ENCODE measurements at places on chromosomes 12 and 14.

GRCh38 chr12:70994217-70994788, 73.8 kb upstream of the PTPRR start:
- peak; percentile 97 for DNase-seq

DNA sequence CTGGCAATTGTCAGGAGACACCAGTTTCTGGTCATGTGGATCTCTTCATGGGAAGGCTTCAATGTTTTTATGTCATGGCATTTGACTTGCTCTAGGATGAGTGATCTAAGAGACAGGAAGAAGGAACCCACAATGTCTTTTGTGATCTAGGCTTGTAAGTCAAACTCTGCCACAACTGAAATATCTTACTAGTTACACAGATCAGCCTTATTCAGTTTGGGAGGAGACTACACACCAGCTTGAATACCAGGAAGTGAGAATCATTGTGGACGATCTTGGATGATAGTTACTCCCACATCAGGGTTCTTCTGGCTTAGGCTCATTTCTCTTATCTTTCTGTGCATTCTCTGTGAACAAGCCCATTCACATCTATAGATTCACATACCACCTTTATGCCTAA, 236.2 kb upstream of the FBXO33 start:
- DNase-seq = no peak

- DNase-seq = no peak
Observed at GRCh38 chr14:101174522-101174838, 271.0 kb upstream of the RTL1 start.

DNA sequence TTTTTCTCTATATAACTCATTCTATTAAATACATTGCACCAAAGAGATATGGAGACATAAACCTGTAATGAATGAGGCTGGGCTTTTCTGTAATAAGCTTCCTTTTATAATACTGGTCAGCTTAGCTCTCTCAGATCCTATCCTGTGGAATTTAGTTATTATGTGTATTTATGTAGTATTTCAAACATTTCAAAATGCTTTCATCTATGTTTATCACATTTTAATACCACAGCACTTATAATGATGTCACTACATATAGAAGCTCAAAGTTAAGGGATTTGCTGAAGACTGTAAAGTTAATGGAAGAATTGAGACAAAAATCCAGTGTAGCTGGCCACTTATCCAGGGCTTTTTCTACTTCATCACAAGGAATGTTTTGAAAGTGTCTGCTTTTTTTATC, 11.4 kb downstream of the ANG start:
- DNase-seq = no peak

GRCh38 chr12:58540480-58541299, 379.6 kb downstream of the LRIG3 start:
- peak; percentile 90 for DNase-seq

DNA sequence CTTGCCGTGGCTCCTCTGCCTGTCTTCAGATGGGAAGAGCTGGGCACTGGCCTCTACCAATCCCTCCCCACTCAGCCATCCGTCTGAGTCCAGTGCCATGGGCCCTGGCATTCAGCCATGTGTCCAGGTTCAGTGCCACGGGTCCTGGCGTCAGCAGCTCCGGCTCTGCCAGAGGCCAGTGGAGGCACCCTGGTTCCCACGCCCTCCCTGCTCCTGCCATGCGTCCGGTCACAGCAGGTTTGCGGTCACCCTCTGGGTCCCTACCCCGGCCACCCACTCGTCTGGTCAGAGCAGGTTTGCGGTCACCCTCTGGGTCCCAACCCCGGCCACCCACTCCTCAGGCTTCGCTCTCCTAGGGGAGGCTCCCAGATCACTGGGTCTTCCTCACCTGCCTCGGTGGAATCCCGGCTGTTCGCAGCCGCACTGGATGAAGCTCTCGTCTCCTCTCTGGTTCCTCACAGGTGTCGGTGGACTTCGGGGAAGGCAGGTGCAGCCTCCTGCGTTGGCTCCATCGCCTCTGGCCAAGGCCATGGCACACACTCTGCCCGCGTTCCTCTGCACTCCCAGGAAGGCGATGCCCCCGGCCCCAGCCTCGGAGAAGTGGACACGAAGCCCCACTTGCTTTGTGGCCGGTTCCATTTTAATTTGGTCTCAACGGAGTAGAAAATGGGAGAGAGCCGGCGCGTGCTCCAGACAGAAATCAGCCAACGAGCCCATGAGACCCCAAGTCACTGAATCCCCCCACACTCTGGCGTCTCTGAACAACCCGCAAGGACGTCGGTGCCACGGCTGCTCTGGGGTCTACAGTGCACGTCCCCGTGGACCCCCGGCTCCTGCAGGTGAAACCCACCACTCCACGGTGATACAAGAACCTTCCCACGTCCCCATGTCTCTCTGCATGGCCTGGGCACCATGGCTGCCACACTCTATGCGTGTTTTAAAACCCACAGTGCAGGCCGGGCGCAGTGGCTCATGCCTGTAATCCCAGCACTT, 47.8 kb upstream of the FBRSL1 start:
- DNase-seq = no peak

GRCh38 chr12:95796225-95796981, 5.8 kb upstream of the NTN4 start:
- no peak for DNase-seq

GRCh38 chr12:55745361-55746173, 2.6 kb downstream of the GDF11 start:
- DNase-seq = no peak

DNA sequence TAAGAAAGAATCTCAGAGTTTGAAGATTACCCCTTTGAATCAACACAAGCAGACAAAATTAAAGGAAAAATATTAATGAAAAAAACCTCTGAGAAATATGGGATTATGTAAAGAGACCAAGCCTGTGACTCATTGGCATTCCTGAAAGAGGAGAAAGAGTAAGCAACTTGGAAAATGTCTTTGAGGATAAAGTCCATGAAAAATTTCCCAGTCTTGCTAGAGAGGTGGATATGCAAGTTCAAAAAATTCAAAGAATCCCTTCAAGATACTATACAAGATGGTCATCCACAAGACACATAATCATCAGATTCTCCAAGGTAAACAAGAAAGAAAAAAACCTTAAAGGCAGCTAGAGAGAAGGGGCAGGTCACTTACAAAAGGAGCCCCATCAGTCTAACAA, 13.3 kb downstream of the SLCO1B1 start:
- DNase-seq = no peak

GRCh38 chr12:131559517-131560516, 151.1 kb upstream of the SFSWAP start:
- DNase-seq = no peak

GRCh38 chr12:41013881-41014642, 174.1 kb upstream of the PDZRN4 start:
- no peak for DNase-seq

DNA sequence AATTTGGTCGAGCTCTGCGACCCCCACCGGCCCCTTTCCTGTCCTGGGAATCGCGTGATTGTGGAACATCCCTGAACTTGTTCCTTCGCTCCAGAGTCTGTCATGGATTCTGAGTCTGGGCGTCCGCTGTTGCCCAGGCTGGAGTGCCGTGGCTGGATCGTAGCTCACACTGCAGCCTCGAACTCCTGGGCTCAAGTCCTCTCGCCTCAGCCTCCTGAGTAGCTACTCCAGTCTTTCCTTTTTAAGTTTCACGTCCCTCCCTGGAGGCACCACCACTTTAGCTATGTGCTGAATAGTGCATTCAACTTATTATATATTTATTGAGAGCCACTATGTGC, 698 bp downstream of the ACOT6 start:
- DNase-seq = no peak

GRCh38 chr12:26403601-26404000, 208.2 kb downstream of the SSPN start:
- DNase-seq = no peak

DNA sequence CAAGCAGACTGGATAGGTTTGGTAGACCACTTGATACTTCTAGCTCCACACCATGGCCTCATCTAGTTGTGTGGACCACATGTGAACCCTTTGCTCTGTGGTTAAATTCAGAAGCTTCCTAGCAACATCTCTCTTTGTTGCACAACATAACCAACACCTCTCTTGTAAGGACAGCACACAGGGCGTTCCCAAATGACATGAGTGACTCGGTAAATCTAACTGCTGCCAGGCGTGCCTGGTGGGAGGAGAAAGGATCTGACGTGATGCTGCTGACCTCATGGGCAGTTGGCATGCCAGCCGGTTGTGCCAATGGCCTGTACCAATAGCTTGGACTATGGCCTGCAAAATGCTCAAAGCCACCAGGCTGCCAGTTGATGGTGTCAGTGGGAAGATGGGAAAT, 93.8 kb downstream of the CPSF2 start:
- DNase-seq = no peak

- no peak for DNase-seq
Observed at GRCh38 chr14:79167957-79168356, 997.8 kb downstream of the NRXN3 start.

GRCh38 chr12:59168647-59169046, 248.3 kb upstream of the LRIG3 start:
- no peak for DNase-seq

DNA sequence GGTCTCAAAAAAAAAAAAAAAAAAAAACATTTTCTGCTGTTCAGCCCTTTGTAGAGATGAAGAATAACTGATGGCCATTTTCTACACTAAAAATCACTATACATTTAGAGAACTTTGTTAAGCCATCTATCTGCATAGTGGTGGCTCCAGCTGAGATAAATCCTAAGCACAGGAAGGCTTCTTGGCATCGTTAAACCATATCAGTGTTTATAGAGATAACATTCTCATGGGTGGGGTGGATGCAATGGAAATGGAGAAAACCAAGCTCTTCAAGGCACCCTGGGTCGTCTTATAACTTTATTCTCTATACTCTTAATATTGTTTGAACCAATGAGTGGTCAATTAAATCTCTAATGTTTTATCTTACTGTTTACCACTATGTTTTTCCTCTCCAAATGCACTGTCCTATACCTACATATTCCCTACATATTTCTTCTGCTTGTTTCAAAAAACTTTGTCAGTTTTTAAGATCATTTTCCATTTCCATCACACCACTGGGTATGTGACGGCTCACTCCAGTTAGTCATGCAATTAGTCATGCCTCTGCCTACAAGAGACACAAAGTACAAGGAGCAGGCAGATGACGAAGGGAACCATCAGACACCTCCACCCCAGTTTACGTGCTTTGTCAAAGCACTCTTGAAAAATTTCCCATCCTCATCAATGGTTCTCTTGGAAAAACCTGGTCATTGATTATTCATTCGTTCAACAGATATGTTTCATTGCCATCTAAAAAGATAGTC, 119.3 kb upstream of the OVCH1 start:
- peak; percentile 51 for DNase-seq

GRCh38 chr12:81084811-81085350, 7.0 kb downstream of the ACSS3 start:
- DNase-seq = no peak

DNA sequence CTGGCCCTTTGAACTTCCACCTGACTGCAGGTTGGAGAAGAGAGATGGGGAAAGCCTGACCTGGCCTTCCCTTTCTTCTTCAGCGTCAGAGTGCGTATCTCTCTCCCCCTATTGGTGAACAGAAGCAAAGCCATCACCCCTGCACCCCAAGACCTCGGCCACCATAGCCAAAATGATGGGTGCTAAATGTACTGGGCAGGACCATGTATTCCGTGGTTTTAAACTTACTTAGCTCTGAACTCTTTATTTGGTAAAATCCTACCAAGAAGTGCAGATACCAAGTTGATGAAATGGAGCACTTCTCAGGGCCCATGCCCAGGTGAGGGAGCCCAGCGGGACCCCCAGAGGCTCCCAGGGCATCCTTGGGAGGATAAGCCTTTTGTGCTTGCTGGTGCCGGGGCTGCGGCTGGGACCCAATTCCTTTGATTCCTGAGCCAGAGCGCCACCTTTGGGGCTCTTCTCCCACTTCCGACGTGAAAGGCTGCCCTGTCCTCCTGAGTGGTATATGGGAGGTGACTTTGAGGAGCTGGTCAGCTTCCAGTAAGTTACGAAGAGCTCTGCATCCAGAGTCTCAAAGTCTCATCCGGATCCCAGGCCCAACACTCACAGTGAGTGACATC, 9.4 kb downstream of the CCND2 start:
- DNase-seq = no peak

GRCh38 chr14:94066089-94066676, 14.8 kb downstream of the DDX24 start:
- no peak for DNase-seq

DNA sequence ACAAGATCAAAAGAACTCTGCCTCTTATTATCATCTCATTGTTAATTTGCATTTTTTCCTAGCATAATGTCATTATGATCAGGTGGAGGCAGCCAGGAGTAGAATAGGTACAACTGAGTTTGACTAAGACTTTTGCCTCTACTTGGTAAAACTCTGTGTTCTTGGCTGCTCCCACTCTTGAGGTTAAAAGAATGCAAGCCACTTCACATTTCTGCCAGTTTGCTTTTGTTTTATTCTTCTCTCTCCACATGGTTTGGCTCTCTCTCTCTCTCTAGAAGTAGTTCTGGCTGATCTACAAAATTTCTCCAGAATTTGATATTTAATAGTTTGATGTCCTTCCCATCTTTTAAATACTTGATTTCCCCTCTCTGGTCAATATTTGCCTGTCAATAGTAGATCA, 170.7 kb upstream of the E2F7 start:
- peak; percentile 41 for DNase-seq

- no peak for DNase-seq
Observed at GRCh38 chr14:24679248-24679961, 45.4 kb upstream of the GZMB start.

GRCh38 chr12:9390761-9391160, 182.6 kb upstream of the PZP start:
- no peak for DNase-seq

- no peak for DNase-seq
Observed at GRCh38 chr12:91287753-91288152, 105.1 kb upstream of the DCN start.

DNA sequence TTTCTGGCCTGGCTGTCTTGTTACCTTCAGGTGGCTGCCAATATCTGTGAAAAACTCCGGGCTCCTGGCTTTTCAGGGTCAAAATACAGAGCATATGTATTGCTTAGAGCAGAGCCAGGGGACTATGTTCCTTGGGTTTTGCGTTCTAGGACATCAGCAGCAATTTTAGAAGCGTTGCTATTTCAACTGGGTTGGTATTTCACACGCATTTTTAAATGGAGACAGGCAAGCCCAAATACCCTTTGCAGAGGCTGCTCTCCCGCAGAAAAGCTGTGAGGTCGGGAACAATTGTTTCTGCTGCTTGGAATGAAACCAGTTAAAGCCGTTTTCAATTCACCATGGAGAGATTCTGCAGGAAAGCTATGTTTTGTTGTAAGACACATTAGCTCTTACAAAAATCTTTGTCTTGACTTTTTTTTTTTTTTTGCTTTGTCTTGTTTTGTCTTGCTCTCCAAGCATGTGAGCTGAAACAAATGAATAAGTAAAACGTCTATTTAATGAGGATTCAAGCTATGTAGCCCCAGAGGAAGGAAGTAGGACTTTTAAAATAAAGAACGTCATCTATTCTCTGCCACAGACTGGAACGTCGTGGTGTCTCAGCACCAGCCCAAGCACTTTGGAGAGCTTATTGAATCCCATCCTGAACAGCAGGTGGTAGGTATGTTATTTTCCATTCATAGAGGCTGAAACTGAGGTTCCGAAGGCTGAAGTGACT, 181.0 kb upstream of the TBX3 start:
- no peak for DNase-seq

DNA sequence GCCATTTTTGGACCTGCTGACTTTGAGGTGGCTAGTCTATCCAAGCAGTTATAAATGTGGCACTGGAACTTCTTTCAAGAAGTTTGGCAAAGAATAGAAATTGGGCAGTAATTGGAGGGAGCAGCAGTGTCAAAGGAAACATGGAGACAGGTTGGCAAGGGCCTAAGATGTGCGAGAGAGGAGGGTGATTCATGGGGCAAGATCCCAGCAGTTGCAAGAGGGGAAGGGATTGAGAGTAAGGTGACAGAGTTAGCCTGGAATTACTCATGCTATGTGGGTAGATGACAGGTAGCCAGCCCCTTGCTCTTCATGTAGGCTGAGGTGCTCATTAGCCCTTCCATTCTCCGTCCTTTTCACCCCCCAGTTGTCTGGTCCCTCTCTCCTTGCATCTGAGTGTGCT, 42.2 kb downstream of the FBXL14 start:
- no peak for DNase-seq
